Karpas-422 (cell line): ENCODE measurements at places on chromosomes 6 and 20.
A peak's percentile ranks its signal among the peaks of the same experiment; 100 is the strongest.

DNA sequence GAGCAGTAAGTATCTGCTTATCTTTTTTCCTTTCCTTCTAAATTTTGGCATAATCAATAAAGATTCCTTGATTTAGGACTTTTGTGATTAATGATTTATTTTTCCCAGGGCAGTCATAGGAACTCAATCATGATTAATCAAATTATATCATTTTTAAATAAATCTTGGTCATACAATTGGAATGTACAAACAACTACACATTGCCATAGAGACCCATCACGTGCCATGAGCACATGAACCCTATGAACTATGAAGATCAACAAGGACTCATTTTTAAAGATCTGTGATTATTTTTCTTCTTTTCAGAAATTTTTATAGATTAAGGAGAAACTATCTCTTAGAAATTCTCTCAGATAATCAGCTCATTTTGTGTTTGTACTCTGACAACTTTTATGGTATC is 622.4 kb downstream of the BCKDHB start:
- DNase-seq, result no peak

DNA sequence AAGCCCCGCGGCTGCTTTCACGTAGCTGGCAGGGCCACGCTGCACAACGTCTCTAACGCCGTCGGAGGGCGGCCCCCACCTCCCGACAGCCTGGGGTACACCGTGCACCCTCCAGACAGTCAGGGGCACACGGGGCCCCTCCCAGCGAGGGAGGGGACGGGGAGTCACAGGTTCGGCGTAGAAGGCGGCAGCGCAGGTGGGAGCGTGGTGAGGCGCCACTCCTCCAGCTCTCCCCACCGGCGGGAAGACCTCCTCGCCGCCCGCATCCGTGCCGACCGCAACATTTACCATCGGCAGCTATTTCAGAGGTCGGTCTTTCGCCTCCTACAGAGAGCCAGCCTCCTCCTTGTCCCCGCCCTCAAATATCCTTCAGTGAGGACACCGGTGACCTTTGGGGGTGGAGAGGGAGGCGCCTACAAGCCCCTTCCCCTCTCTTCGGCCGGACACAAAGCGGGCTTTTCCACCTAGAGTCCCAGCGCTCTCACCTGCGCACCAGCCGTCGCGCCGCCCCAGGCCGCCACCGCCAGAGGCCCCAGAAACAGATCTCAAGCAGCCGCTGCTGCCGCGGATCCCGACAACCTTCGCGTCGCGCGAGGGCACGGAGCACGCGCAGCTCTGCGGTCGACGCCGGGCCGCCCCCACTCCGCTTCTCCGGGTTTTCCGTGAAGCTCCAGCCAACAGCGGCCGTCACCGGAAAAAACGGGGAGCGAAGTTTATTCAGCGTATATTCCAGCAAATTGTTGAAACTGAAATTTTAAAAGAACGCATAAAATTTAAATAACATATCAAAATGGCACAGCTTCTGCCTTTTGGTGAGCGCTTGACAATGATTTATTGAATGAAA is at the start of gene MKKS:
TSS of gene MKKS (minus strand) at position 600 of the 844 bp plus-strand sequence. CDS start 20,708 bp downstream, outside the sequence.
- DNase-seq, result peak; percentile 94

DNA sequence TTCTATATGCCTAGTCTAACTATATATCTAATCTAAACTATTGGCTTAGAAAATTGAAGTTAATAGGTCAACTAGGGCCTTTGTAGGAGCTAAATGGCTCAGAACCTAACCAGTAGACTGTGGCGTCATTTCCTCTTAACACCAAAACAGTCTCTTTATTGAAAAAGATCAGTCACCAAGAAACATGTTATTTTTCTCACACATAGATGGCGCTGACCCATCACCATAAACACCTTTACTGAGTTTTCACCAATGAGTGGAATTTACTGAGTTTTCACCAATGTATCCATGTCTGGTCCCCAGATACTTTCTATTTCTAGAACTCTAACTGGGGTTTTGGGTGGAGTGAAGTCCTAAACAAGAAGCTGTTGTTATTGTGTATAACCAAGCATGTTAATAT is 636.0 kb downstream of the BCKDHB start:
- peak; percentile 67 for DNase-seq

DNA sequence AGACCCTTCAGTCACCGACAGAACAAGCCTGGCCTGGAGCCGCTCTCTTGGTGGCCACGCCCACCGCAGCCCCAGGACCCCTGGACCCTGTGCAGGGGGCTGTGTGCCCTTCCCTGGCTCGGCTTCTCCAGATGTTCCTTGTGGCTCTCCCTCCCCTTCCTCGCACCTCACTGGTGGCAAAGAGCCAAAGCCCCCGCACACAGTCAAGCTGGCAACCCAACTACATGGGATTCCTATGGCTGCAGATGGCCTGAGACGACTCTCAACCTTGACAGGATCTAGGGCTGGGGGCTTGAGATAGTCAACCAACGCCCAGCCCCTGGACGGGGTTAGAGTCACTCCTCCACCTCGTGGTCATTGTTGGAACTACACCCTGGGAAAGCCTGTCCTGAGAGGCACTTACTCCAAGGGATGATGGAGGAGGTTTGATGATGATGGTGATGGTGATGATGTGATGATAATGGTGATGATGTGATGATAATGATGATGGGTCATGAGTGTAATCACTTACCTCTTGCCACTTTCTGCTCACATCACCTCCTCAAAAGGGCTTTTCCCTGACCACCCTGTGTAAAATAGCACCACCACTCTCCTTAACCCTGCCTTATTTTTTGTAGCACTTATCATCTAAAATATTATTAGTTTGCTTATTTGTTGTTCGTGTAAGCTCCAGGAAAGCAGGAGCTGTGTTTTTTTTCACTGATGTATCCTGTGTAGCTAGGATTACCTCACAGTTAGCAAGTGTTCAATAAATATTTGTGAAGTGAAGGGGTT is 278.4 kb downstream of the LRFN2 start:
- DNase-seq, result peak; percentile 91

DNA sequence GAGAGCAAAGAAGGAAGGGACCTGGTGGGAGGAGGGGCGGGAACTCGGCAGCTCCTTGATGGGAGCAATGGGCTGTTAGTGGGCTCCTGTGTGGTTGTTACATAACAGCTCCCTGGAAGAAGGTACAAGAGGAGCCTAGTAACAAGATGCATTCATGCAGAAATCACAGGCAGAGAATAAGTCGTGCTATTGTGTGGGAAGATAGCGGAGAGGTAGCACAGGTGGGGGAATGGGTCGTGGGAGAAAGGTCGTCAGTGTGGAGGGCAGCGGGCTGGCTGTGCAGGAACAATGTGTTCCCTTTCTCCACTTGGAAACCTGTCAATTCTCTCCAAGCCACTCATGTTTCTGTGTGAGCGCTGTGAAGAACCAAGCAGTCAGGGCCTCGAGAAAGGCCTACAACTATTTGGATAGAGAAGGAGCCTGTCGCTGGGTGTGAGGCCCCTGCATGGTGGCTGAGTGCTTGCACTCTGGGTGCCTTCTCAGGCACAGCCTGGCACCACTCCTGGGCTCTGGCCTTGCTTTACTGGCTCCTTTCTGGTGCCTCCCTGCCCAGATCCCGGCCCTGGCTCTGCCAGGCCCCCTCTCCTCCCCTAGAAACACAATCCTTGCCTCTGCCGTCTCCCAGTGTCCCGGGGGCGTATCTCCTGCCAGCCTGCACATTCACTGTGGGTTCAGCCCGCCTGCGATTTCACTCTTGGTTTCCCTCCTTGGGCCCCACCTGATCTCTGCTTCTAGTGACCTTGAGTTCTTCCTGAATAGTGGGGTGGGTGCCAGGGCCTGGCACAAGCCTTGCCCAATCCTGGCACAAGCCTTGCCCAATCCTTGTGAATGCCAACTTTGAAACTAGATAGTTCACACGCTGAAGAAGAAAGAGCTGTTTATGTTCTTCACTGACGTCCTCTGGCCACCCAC is 7.4 kb upstream of the FGD2 start:
- no peak for DNase-seq
